ENCODE measurements at places on chromosomes 4 and X. TPM values are rescaled to one million over a fixed set of nuclear protein-coding genes. Genes with fewer than 3 reads are reported as not detected.

- DNase-seq, result no peak
Measured at GRCh38 chr4:153555730-153556434, 89.7 kb downstream of the TMEM131L start.

DNA sequence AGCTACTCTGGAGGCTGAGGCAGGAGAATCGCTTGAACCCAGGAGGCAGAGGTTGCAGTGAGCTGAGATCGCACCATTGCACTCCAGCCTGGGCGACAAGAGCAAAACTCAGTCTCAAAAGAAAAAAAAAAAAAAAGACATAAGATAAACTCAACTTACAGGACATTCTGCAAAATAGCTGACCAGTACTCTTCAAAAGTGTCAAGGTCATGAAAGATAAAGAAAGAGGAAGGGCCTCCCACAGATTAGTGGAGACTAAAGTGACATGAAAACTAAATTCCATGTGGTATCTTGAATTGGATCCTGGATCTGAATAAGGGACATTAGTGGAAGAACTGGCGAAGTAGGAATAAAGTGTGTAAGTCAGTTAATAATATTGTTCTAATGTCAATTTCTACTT, 63.3 kb downstream of the ZNF182 start:
- DNase-seq, result no peak

The EGF gene
- 15.0 TPM for total RNA-seq

The C4orf50 gene
- total RNA-seq, result 0.05 TPM

GRCh38 chr4:6054162-6054922, 36.1 kb upstream of the C4orf50 start:
- DNase-seq, result no peak

GRCh38 chr4:517061-517805, 18.2 kb downstream of the PIGG start:
- no peak for DNase-seq

Measured in endothelial cell (in vitro differentiated cells).